ENCODE measurements at places on chromosomes 7 and 10.

- peaks cover 52% of the 10 kb centered on the region for H3K36me3 ChIP-seq
- no peak overlapping the region for H3K27ac ChIP-seq
- no peaks in the 10 kb centered on the region for H3K27me3 ChIP-seq
- H3K4me3 ChIP-seq: no peak overlapping the region
- DNase-seq: no peak
Measured at GRCh38 chr7:158733775-158734494, 29.3 kb upstream of the NCAPG2 start.

GRCh38 chr7:130362251-130362816 is 17.7 kb downstream of the CPA5 start:
- H3K27ac ChIP-seq: no peak overlapping the region
- no peak overlapping the region for H3K4me3 ChIP-seq
- H3K4me1 ChIP-seq: no peaks in the 10 kb centered on the region
- no peaks in the 10 kb centered on the region for H3K27me3 ChIP-seq

GRCh38 chr10:2047679-2048078 is 310.4 kb upstream of the ADARB2 start:
- no peak for DNase-seq
- H3K27ac ChIP-seq: no peak overlapping the region
- no peaks in the 10 kb centered on the region for H3K4me1 ChIP-seq
- H3K4me3 ChIP-seq: no peak overlapping the region

DNA sequence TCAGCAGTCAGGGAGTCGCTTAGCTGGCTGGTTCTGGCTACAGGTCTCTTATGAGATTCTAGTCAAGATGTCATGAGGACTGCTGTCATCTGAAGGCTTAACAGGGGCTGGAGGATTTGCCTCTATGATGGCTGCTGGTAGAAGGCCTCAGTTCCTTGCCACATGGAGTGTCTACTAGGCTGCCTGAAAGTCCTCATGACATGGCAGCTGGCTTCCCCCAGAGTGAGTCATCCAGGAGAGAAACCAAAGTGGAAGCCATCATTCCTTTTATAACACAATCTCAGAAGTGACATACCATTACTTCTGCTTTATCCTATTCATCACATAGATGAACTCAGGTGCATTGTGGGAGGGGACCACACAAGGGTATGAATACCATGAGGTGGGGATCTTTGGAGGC is 75.1 kb downstream of the EXOC6 start:
- no peak for DNase-seq
- H3K27ac ChIP-seq: no peak overlapping the region
- H3K27me3 ChIP-seq: no peaks in the 10 kb centered on the region

Data from H9 (cell line).